ENCODE measurements at places on chromosomes 12 and 14. TPM values are rescaled to one million over a fixed set of nuclear protein-coding genes. Genes with fewer than 3 reads are reported as not detected.
A peak's percentile ranks its signal among the peaks of the same experiment; 100 is the strongest.

TMEM253 gene
- total RNA-seq: not detected

ATP6V1D gene
- total RNA-seq: 30.8 TPM

- H3K4me1 ChIP-seq: peaks cover 13% of the 10 kb centered on the region
- H3K36me3 ChIP-seq: no peaks in the 10 kb centered on the region
- peak overlapping the region; percentile 45 for H3K27ac ChIP-seq
- no peak for DNase-seq
Observed at GRCh38 chr14:93033084-93033982, 82.4 kb downstream of the ITPK1 start.

- DNase-seq: no peak
- H3K27ac ChIP-seq: no peak overlapping the region
- H3K4me1 ChIP-seq: no peaks in the 10 kb centered on the region
Observed at GRCh38 chr14:103897075-103897947, 30.9 kb upstream of the TDRD9 start.

- no peaks in the 10 kb centered on the region for H3K36me3 ChIP-seq
- peaks cover 4% of the 10 kb centered on the region for H3K27me3 ChIP-seq
- DNase-seq: no peak
- no peak overlapping the region for H3K27ac ChIP-seq
Observed at GRCh38 chr14:74949859-74950573, 5.4 kb downstream of the PGF start.

OAS3 gene
- total RNA-seq: 50.1 TPM

DNA sequence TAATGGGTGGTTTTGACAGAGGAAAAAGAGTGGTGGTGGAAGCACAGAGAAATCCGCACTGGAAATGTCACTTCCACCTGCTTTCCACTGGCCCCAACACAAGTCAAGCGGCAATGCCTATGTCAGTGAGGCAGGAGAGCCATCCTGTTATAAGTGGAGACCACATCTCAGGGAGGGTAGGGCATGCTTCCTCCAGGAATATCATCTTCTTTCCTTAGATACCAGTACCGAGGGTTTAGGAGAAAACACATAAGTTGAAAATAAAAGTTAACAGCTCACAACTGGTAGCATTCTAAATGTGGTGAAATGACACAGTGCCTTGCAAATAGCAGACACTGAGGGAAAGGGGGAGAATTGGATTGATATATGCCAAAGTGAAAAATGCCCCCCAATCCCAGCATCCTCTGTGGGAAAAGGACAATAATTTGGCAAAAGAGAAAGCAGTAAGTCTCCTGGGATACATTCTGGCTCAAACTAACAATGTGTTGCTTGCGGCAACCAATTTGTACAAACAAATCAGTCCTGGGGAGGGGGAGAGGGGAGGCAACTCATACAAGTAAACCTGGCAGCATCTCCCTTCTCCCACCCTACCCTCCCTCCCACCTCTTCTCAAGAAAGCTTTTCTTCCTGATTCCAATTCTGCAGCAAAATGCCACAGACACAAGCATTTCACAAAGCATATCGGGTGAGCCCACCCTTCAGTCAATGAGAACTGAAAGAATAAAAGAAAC, 57.1 kb downstream of the STON2 start:
- peaks cover 14% of the 10 kb centered on the region for H3K27me3 ChIP-seq
- no peak overlapping the region for H3K27ac ChIP-seq
- H3K4me1 ChIP-seq: no peaks in the 10 kb centered on the region
- no peak for DNase-seq

DNA sequence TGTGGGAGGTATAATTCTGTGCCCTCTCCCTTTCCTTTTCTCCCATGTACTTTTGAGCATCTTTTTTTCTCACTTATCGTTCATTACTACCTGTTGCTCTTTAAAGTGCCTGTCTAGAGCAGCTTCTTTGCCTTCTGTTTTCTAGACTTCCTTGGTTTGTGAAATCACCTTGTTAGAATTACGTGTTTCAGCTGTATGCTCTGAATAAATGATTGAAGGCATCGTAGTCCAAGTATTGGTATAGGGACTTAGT, 1.3 kb downstream of the NEDD1 start:
- H3K36me3 ChIP-seq: peaks cover 28% of the 10 kb centered on the region
- H3K27me3 ChIP-seq: peaks cover 3% of the 10 kb centered on the region
- H3K27ac ChIP-seq: peak overlapping the region; percentile 94
- no peak for DNase-seq
- peaks cover 51% of the 10 kb centered on the region for H3K4me1 ChIP-seq

KLHDC1 gene
- total RNA-seq: 0.93 TPM

ERG28 gene
- total RNA-seq: 17.8 TPM

PDZRN4 gene
- not detected for total RNA-seq

ZNF385A gene
- total RNA-seq: 0.99 TPM

GRCh38 chr14:50828721-50829488, 2.1 kb downstream of the NIN start:
- no peak for DNase-seq
- peaks cover 13% of the 10 kb centered on the region for H3K27me3 ChIP-seq
- H3K36me3 ChIP-seq: peaks cover 33% of the 10 kb centered on the region

EEF1AKMT3 gene
- 5.4 TPM for total RNA-seq
